ENCODE measurements at places on chromosomes 6 and 20.

- DNase-seq = no peak
Measured at GRCh38 chr6:15073883-15074465, 171.9 kb upstream of the JARID2 start.

DNA sequence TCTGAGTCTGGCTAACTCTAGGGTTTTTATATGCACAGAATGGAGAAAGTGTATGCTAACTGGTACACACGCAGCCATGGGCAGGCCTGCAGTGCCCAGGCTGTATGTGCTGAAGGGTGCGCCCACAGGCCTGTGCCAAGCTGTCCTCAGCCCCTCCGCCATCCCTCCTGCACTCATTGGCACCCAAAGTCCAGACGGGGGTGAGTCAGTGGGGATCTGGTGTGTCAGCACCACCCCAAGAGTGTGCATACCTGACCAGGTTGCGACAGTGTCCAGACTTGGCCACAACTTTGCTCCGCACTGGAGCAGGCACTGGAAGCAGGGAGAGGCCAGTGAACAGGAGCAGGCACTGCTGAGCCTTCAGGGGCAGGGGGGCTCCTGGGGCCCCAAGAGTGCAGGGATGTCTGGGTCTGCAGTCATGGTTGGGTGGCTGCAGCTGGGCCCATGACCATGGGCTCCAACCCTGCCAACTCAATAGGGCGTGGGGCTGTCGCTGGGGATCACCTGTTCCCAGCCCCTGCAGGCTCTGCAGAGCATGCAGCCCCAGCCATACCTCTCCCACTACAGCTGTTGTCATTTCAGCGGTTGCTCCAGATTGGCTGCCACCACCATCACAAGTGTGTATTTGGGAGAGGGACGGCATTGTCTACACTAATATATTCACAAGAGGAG is 717.8 kb downstream of the EPHA7 start:
- DNase-seq = no peak

DNA sequence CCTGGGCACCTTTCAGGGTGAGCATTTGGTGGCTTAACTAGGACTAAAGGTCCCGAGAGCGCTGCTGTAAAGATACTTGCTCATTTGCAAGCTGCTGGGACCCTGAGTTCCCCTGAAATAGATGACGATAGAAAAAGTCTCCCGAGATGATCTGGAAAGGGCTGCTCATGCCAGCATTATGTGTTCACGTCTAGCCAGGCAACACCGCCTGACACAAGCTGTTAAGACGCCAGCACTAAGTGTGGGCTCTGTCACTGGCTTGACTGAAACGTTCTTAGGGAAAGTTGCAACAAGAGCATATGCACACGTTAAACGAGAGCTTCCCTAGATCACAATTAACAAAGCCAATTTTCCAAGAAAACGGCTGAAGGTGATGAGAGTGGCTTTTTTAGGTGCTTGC is 113.7 kb downstream of the SLC23A2 start:
- DNase-seq = no peak

DNA sequence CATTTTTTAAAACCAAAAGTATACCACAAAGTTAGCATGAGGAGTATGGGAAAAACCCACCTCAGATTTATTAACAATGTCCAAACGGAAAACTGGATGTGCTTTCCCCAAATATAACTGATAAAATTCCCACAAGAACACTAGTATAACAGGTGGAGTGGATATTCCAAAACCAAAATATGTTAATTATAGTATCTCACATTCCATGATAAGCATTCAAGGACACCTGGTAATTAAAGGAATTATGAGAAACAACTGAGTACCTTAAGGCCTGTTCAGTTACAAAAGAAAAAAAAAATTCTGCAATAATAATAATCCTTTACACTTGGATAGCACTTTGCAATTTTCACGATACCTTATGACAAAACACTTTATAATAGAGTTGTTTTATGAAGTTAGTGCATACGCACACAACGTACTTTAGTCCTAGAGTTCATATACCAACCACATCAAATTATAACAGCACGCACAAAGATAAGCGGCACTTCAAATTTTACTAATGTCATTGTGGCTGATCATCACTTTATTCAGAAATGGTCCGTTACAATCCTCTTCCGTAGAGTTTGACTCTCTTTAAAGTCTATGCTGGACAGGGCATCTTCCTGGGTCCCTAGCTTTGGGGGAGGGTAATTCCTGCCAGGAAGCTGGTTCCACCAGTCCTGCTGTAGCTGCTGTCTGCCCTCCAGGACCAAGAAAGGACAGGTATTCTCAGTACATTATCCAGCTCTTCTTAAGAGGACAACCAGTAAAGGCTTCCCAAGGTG is 1.7 kb downstream of the CDK19 start:
- DNase-seq = no peak

GRCh38 chr6:55957961-55958422 is 82.6 kb upstream of the BMP5 start:
- DNase-seq = no peak

DNA sequence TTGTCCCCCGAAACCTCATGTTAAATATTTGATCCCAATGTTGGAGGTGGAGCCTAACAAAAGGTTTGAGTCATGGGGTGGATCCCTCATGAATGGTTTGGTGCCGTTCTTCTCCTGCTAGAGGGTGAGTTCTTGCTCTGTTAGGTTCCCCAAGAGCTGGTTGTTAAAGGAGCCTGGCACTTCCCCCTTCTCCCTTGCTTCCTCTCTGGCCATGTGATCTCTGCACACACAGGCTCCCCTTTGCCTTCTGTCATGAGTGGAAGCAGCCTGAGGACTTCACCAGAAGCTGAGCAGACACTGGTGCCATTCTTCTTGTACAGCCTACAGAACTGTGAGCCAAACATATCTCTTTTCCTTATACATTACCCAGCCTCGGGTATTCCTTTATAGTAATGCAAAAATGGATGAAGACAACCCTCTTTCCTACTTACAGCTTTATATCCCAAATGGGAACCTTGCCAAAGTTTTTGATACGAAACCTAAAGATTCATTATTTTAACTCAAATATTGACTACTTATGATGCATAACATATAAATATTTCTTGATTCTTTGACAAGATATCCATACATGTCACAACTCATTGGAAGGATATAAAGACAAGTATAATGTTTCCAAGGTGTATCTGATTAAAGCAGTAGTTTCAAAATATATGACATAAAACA is 61.0 kb downstream of the RNF182 start:
- DNase-seq = no peak

- no peak for DNase-seq
Measured at GRCh38 chr6:157095569-157095968, 227.8 kb downstream of the TMEM242 start.

- no peak for DNase-seq
Measured at GRCh38 chr6:129112591-129112990, 229.7 kb downstream of the LAMA2 start.

GRCh38 chr6:149862922-149863697 is 1.0 kb downstream of the LRP11 start:
- peak; percentile 52 for DNase-seq

GRCh38 chr6:106439459-106439858 is 78.9 kb downstream of the CRYBG1 start:
- DNase-seq = no peak

- DNase-seq = no peak
Measured at GRCh38 chr20:19495905-19496703, 262.0 kb upstream of the RIN2 start.

GRCh38 chr6:79250107-79250514 is 15.6 kb upstream of the HMGN3 start:
- DNase-seq = no peak

DNA sequence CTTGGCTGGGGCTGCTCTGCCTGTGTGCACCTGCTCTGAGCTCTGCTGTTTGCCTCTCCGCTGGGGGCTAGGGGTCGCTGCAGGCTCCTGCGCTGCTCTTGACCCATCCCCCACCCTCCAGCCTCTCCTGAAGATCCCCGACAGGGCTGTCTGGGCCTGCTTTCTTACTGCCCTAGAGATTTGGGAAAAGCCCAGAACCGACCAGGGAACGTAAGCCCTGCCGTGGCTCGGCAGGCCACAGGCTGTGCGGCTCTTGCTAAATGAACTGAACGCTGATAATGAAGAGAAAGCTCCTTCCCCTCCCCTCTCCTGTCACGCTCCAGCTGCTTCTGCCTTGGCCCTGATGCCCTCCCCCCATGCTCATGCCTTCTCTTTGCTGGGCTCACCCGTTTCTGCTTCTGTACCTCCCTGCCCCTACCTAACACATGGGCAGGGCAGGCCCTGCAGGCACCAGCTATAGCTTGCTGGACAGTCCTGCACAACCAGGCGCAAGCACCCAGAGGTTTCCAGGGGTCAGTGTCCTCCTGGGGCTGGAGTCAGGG is 32.0 kb upstream of the PCMTD2 start:
- no peak for DNase-seq

GRCh38 chr6:905556-905955 is 212.6 kb upstream of the EXOC2 start:
- no peak for DNase-seq

DNA sequence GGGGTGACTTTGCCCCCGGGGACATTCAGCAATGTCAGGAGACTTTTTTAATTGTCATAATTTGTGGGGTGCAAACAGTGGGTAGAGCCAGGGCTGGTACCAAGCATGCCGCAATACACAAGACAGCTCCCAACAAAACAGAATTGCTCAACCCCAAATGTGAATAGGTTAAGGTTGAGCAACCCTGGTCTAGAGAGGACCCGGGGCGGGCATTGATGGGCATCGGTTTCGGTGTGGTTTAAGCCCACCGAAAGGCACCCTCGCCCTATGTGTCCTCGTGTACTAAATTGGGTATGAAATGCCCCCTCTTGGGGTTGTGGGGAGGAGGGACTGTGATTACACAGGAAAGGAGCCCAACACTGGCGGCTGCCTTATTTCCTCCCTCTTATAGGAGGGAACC is 36.0 kb downstream of the KIAA1755 start:
- DNase-seq = no peak

GRCh38 chr20:49543858-49544437 is 24.0 kb downstream of the PTGIS start:
- DNase-seq = no peak
